ENCODE measurements at places on chromosomes 7 and 10. TPM values are rescaled to one million over a fixed set of nuclear protein-coding genes. Genes with fewer than 3 reads are reported as not detected.

The DCLRE1C gene
- total RNA-seq: 5.5 TPM

The LMBR1 gene
- 159 TPM for total RNA-seq

The ARPC1B gene
- 124 TPM for total RNA-seq

The CALHM1 gene
- not detected for total RNA-seq

The FZD8 gene
- 45.9 TPM for total RNA-seq

The KCP gene
- total RNA-seq: 4.3 TPM

The MMD2 gene
- total RNA-seq: not detected

The TMEM130 gene
- total RNA-seq: not detected

The ABCB1 gene
- 1.0 TPM for total RNA-seq

The SUMF2 gene
- total RNA-seq: 110 TPM

The ANKRD7 gene
- 2.8 TPM for total RNA-seq

The IDI2 gene
- total RNA-seq: not detected

The ABCF2 gene
- total RNA-seq: 39.6 TPM

The HECW1 gene
- total RNA-seq: 0.15 TPM

The HOXA1 gene
- 3.5 TPM for total RNA-seq

The FXYD4 gene
- total RNA-seq: not detected

The PVRIG gene
- total RNA-seq: not detected

The DOCK4 gene
- 99.2 TPM for total RNA-seq

The LIPN gene
- not detected for total RNA-seq

The GIMAP7 gene
- 2.2 TPM for total RNA-seq

The CUZD1 gene
- total RNA-seq: 0.54 TPM

The CHAT gene
- total RNA-seq: 0.23 TPM

The ITIH5 gene
- total RNA-seq: 0.36 TPM

The WBP1L gene
- total RNA-seq: 49.4 TPM

The LHFPL3 gene
- total RNA-seq: not detected

The BTAF1 gene
- total RNA-seq: 30.0 TPM

The ZFYVE27 gene
- 19.2 TPM for total RNA-seq

The USP6NL gene
- total RNA-seq: 33.0 TPM

The ANKIB1 gene
- 51.0 TPM for total RNA-seq

The ARHGAP19 gene
- total RNA-seq: 19.8 TPM

The SPDYE6 gene
- not detected for total RNA-seq

The CRYGN gene
- total RNA-seq: not detected

The BHLHA15 gene
- total RNA-seq: 1.2 TPM

The PTPN20 gene
- 0.97 TPM for total RNA-seq

The CRHR2 gene
- 0.38 TPM for total RNA-seq

The OPALIN gene
- total RNA-seq: not detected

The NKX1-2 gene
- total RNA-seq: 0.77 TPM

The COL17A1 gene
- total RNA-seq: 4.2 TPM

The MAGI2 gene
- 6.3 TPM for total RNA-seq

The HTR7 gene
- total RNA-seq: 7.3 TPM

The TRIM50 gene
- 0.54 TPM for total RNA-seq

The PRDX3 gene
- total RNA-seq: 93.2 TPM

Data from endothelial cell (in vitro differentiated cells).